ENCODE measurements at places on chromosomes 2 and 18.

- DNase-seq, result no peak
These were observed 900.5 kb upstream of the CRIM1 start for GRCh38 chr2:35454966-35455638.

GRCh38 chr2:207624185-207625013, 795 bp downstream of the METTL21A start:
- DNase-seq, result peak; percentile 85

DNA sequence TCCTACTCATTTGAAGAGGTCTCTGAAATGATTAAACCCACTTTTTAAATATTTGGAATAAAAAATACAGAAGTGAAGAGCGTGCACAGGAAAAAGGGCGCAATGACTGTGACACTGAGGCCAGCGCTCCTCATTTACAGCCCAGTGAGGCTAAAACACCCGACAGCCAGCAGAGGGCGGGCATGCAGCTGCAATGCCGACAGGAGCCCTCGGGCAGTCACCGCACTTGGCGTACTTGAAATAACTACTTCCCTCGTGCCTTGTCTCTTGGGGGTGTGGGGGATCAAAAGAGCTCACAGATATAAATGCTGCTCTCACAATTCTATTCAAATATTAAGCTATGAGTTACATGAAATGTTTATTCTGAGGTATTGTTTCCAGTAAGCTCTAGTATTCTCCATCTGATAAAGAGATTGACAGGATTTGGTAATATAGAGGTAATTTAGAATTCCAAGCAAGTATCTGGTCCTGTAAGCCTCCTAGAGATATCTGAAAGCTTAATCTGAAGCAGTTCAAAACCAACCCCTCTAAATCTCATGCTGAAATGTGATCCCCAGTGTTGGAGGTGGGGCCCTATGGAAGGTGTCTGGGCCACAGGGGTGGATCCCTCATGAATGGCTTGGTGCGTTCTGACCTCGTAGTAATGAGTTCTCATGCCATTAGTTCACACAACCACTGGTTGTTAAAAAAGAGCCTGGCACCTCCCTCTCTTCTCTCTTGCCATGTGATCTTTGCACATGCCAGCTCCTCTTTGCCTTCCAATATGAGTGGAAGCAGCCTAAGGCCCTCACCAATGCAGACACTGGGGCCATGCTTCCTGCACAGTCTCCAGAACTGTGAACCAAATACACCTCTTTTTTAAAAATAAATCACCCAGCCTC, 93.6 kb downstream of the ZAP70 start:
- DNase-seq, result peak; percentile 91

DNA sequence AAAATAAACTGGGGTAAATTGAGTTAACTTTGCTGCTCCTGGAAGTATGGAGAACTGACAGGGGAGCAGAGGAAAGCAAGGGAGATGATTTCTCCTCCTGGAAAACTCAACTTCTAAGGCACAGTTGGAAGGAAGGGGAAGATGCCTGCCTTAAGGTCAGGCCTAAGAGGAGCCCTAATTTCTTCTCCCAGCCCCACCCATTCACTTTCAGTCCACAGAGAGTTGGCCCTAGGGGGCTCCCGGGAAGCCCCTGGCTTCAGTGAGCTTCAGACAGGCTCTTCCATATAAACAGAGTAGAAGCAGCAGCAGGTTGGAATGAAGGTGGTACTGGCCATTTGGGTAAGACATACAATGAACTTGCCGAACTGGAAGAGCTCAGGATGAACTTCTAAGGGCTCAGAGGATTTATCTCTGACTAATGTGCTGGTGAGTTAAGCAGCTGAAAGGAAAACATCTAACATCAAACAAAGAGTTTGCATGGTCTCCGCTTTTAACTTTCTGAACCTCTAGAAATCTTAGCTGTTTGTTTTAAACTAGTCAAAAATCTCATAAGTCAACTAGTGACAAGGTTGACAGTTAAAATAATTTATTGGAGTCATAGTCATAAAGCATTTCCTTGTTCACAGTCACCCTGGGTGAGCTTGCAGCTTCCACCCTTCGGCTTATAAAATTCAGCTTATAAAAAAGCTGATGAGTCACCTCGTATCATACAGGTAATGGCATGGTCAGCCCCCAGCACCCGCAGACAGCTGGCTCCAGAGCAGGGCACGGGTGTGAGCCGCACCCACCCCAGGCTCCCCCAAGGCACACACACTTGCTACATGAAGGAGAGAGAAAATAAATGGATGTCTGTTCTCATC, 9.8 kb downstream of the MALL start:
- DNase-seq, result no peak

- DNase-seq, result no peak
These were observed 116.2 kb downstream of the RIF1 start for GRCh38 chr2:151525821-151526373.
